ENCODE measurements at places on chromosomes 3 and 15. TPM values are rescaled to one million over a fixed set of nuclear protein-coding genes. Genes with fewer than 3 reads are reported as not detected.
A peak's percentile ranks its signal among the peaks of the same experiment; 100 is the strongest.

DNA sequence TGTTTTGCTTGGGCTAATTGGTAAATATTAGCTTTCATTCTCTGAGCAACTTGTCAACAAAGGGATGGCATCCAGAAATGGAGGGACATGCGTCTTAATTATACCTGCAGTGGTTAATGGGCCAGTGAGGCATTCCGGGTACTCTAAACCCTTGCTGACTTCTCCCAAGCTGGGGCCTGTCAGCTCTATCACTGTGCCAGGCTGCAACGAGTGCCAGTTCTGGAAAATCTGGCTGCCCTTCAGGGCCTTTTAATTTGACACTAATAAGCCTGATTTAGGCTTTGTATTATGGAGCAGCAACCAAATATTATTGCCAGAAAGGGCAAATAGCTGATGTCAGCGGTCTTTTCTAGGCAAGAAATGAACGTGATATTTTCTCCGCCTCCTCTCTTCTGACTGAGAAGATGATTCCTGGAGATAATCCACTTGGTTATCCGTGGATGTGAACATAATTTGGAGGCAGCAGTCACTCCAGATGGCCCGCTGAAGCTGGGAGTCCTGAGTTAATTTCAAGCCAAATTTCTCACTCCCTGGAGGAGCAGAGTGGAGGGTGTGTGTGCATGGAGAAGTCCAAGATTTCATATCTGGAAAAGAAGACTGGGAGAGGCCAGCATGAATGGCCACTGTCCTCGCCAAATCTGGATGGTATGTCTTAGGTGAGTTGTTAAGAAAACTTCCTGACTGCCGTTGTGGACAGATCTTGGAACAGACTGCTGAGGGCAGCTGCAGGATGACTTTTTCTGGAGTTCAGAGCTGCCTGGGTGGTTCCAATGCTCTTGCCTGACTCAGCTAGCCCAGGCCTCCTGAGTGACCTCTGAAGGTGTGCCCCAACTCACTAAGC lies 44.4 kb upstream of the PSMD6 start:
- H3K36me3 ChIP-seq, result no peaks in the 10 kb centered on the region
- no peaks in the 10 kb centered on the region for H3K4me1 ChIP-seq
- H3K27ac ChIP-seq, result no peak overlapping the region
- peaks cover 35% of the 10 kb centered on the region for H3K27me3 ChIP-seq
- H3K4me3 ChIP-seq, result no peak overlapping the region

CAMK2N2 gene
- not detected for total RNA-seq

PRR20G gene
- not detected for total RNA-seq

DNA sequence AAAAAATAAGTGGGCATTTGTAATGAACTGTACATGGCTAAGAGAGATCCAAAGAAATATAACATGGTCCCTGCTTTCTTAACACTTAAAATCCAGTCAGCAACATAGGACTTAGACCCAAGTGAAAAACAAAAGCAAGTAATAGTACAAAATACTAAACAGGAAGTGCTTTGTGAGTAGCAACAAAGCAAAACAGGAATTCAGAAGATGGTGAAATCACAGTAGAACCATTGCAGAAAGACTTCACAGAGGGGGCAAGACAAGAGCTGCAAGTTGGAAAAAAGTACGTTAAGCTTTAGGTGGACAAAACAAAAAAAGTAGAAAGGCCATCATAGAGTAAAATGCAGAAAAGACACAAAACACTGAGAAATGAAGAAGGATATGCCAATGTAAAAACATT lies 116.0 kb downstream of the TBC1D5 start:
- H3K27ac ChIP-seq, result no peak overlapping the region
- DNase-seq, result no peak
- H3K27me3 ChIP-seq, result no peaks in the 10 kb centered on the region
- peaks cover 8% of the 10 kb centered on the region for H3K4me1 ChIP-seq
- H3K4me3 ChIP-seq, result no peak overlapping the region

DNA sequence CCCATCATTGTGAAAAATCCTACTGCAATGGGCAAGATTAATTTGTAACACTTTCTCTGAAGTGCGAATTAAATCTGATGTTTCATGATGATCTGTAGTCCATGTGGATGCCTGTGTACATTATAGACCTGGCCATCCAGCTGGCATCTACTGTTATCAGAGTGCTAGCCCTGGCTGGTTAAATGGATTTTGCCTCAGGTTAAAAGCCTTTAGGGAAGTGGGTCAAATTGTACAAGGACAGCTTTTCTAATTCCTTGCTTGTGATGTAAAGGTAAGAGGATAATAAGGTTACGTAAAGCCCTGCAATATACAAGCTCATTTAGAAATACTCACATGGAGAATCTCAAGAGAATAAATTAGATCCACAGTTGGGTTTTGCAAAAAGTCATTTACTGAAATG lies 138.2 kb downstream of the EPHA3 start:
- no peaks in the 10 kb centered on the region for H3K27me3 ChIP-seq
- H3K27ac ChIP-seq, result no peak overlapping the region
- H3K36me3 ChIP-seq, result no peaks in the 10 kb centered on the region

CIB2 gene
- total RNA-seq, result 1.8 TPM

GRCh38 chr3:124282751-124283651 lies 291.1 kb upstream of the ROPN1 start:
- no peak overlapping the region for H3K27ac ChIP-seq
- no peak for DNase-seq

CLEC3B gene
- total RNA-seq, result not detected

- no peaks in the 10 kb centered on the region for H3K36me3 ChIP-seq
- no peak overlapping the region for H3K27ac ChIP-seq
- no peak for DNase-seq
- H3K27me3 ChIP-seq, result peaks cover 43% of the 10 kb centered on the region
Measured at GRCh38 chr3:12041446-12042041, 37.4 kb downstream of the SYN2 start.

- no peaks in the 10 kb centered on the region for H3K36me3 ChIP-seq
- no peaks in the 10 kb centered on the region for H3K4me1 ChIP-seq
- DNase-seq, result no peak
- no peak overlapping the region for H3K27ac ChIP-seq
- H3K4me3 ChIP-seq, result no peak overlapping the region
Measured at GRCh38 chr3:147619921-147620560, 210.9 kb downstream of the ZIC1 start.

DNA sequence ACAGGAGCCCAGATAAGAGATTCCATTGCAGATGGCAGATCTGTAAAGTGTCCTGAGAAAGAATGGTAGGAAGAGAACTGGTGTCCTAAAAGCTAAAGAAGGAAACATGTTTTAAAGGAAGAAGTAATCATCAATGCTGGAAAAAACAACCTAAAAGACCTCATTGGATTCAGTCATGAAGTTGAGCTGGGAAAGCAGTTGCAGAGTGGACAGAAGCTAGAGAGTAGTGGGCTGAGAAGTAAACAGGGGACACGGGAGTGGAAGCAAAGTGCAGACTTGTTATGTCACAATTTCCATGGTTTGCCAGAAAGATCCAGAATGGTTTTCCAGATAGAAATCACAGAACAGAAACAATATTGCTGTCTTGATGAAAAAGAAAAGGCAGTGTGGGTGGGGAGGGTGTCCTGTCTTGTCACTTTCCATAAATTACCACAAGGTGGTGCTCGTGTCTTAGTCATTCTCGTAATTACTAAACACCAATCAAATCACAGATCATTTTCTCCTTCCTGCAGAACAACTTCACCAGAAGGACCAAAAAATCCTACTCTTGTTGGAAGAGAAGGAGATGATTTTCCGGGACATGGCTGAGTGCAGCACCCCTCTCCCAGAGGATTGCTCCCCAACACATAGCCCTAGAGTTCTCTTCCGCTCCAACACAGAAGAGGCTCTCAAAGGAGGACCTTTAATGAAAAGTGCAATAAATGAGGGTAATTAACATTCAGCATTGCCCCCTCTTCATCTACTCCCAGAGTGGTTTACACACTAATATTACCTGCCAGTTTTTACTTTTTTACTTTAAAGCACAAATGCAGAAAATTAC lies 64.5 kb downstream of the KLHL25 start:
- DNase-seq, result peak; percentile 29
- H3K36me3 ChIP-seq, result peaks cover 39% of the 10 kb centered on the region
- H3K4me3 ChIP-seq, result no peak overlapping the region

TRPM1 gene
- not detected for total RNA-seq

DNA sequence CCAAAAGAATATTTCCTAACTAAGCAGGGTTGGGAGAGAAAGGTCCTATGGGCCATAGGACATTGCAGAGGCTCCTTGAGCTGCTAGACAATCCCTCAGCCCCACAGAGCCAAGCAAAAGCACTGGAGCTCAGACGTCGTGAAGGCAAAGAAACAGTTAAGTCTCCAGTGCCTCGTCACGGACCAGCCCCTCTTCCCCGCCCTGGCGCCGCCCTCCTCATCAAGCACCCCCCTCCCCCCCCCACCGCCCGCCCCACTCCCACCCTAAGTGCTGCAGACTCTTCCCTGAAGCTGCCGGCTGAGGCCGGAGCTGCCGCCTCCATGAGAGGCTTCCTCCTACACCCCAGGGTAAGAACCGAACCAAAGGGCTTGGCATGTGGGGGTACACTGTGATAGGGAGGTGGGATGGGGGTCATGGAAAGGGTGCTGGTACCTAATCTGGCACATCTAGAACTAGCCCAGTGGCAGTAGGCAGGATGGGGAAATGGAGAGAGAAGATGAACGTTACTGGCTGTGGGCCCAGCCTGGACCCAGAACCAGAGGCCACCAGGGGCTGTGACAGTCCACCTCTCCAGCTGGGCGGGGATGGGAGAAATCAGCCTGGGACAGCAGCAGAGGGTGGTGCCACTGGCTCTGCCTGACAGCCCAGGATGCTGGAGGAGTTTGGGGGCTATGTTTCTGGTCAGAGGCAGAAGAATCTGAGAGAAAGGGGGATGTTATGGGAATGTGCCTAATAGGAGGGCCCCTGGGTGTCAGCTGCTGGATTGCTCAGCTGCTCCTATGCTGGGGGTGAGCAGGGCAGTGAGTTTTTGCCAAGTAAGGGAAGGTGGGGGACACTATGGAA lies at the start of gene MAP1A:
TSS of gene MAP1A (plus strand) at position 255 of the 843 bp plus-strand sequence. CDS start 3,866 bp downstream, outside the sequence.
- H3K27ac ChIP-seq, result no peak within 1 kb of the TSS
- DNase-seq, result no peak
- peaks cover 29% of the 10 kb centered on the region for H3K27me3 ChIP-seq

GRCh38 chr3:59006634-59007517 lies 42.9 kb downstream of the CFAP20DC start:
- no peaks in the 10 kb centered on the region for H3K4me1 ChIP-seq
- peaks cover 6% of the 10 kb centered on the region for H3K27me3 ChIP-seq
- no peak overlapping the region for H3K4me3 ChIP-seq
- DNase-seq, result no peak

SLC27A2 gene
- total RNA-seq, result 15.0 TPM

DAZL gene
- not detected for total RNA-seq

- no peak overlapping the region for H3K4me3 ChIP-seq
- no peaks in the 10 kb centered on the region for H3K27me3 ChIP-seq
- H3K36me3 ChIP-seq, result no peaks in the 10 kb centered on the region
Measured at GRCh38 chr15:68316061-68316804, 38.7 kb downstream of the FEM1B start.
